ENCODE measurements at places on chromosomes 11 and 22.
A peak's percentile ranks its signal among the peaks of the same experiment; 100 is the strongest.

DNA sequence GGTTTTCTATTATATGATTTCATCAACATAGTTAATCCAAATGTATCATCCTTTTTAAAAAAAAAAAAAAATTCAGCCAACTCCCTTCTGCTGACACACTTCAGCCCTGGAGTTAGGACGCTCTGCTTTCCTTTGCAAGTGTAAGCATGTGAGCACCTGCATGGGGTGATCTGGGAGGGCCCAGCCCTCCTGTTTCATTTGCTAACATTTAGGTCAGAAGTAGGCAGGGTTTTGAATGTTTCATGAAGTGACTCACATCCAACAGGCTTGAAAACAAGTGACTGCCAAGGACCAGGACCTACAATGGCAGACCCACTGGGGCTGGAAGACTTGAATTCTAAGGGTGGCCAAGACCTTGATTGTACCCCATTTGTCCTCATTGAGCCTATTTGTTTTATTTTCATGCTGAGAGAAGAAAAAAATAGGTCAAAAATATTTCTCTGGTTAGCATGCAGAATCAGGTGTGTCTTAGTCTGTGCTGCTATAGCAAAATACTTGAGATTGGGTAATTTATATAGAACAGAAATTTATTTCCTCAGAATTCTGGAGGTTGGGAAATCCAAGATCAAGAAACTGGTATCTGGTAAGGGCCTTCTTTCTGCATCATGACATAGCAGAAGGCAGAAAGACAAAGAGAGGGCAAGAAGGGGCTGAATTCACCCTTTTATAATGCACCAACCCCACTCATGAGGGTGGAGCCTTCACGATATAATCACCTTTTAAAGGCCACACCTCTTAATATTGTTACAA, 137.6 kb downstream of the CD44 start:
- DNase-seq: no peak

DNA sequence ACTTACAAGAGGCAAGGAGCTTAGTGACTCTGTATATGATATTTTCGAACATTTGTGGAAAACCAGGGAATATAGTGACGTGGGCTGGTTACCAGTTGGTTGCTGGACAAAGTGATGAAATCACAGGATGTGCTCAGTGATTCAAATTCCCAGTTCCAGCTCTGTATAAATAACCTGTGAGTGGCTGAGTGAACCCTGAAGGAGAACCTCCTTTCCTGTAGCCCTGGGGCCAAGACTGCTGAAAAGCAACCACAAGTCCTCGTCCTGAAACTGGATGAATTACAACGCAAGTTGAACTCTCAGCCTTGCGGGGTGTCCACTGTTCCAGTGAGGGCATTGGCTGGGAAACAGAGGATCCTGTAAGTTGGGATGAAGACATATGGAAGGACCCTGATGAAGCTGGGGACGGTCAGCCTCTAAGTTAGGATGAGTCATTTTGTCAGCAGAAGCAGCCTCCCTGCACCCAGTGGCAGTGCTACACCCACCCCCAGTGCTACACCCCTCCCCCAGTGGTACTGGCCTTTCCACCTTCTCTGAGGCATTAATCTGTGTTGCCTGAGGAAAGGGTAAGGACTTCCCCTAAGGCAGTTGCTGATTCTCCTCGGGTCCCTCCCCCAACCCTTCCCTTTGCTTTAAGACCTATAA, 22.0 kb upstream of the CD81 start:
- peak; percentile 62 for DNase-seq

DNA sequence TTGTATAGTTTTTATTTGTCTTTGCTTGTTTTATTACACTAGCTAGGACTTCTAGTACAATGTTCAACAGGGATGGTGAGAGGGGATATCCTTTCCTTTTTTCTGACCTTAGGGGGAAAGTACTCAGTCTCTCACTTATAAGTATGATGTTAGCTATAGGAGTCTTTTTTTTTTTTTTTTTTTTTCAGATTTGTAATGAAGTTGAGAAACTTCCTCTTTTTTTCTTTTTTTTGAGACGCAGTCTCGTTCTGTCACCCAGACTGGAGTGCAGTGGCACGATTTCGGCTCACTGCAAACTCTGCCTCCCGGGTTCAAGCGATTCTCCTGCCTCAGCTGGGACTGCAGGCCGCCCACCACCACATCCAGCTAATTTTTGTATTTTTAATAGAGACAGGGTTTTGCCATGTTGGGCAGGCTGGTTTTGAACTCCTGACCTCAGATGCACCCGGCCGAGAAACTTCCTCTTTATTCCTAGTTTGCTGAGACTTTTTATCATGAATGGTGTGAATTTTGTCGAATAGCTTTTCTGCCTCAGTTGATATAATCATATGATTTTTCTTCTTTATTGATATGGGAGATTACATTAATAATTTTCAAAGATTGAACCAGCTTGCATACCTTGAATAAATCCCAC, 10.9 kb downstream of the TRIM22 start:
- DNase-seq: no peak

GRCh38 chr11:2089536-2090165, 49.5 kb downstream of the IGF2 start:
- DNase-seq: peak; percentile 32

DNA sequence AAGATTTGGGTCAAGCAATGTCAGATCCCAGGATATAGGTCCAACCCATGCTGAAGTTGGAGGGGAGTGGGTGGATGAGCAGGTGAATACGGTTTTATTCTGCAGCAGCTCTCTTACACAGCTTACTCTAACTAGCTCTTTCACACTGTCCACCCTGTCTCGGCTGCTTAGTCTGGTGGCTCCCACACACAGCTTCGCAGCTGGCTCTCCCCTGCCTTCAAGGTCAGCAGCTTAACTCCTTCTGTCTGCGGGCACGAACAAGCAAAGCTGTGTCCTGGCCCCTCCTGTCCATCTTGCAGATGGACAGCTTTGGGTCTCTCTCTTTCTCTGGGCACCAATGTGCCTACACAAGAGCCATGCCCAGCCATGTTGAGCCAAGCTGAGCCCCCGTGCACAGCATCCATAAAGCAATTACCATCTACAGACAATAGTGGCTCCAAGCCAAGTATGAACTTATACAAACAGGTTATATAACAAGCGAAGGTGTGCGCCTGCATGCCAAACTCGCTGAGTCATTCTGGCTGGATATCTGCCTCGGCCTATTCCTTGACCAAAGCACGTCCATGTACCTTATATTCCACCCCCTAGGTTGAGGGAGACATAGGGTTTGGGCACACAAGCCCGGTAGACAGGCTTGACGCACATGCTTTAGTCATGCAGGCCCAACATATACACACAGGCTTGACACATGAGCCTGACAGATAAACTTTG, 1307.8 kb upstream of the RAG2 start:
- no peak for DNase-seq

GRCh38 chr11:11788063-11788710, 53.6 kb upstream of the USP47 start:
- DNase-seq: no peak

- no peak for DNase-seq
Observed at GRCh38 chr11:116175707-116176106, 597.1 kb downstream of the BUD13 start.

DNA sequence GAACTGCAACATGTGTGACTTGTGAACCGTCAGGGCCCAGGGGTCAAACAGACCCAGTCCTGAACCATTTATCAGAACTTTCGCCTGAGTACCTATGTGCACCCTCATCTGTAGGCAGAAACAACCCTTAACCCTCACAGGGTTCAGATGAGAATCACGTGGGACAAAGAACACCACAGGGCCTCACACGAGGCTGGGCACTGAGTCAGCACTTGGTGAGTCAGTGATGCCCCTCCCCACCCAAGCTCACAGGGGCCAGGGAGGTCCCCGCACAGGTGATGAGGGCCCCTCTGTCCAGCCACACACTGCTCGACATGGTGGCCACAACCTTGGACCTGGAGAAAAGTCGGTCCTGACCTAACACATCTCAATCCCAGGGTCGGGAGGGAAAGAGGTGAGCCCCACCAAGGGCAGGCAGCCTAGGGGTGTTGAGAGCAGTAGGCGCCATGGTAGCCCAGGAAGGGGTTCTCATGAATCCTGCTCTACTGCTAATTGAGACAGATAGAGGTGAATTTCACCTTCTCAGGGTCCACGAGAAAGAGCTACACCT, 176.4 kb downstream of the SHANK2 start:
- no peak for DNase-seq

DNA sequence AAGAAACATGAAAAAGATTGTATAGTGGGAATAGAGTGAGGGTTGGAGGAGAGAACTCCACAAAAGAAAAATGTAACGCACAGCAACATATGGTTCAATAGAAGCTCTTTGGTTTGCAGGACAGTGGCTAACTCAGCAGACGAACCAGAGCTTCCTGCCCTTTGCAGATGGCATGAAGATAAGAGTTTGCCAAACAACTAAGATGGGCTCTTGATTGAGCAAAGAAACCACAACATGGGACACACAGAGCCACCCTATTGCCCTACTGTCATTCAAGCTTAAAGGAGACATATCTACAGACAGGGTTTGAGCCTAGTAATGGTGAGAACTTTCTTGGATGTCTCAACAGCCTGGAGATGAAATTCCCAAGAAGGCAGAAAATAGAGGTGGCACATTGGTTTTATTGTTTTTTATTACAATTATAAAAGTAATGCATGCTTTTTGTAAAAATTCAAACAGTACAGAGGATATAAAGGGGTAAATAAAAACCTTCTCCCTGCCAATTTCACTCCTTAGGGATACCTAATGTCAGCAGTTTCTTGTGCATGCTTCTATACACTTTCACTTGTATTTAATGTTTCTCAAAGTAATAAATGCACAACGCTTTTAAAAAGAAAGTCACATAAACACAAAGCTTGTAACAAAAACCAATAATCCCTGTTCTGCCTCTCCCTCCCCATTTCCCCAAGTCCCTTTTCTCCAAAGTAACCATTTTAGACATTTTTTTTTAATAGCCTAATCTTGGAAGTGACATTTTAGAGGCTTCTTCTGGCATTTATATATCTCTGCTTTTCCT, 63.7 kb downstream of the COPB1 start:
- DNase-seq: no peak

DNA sequence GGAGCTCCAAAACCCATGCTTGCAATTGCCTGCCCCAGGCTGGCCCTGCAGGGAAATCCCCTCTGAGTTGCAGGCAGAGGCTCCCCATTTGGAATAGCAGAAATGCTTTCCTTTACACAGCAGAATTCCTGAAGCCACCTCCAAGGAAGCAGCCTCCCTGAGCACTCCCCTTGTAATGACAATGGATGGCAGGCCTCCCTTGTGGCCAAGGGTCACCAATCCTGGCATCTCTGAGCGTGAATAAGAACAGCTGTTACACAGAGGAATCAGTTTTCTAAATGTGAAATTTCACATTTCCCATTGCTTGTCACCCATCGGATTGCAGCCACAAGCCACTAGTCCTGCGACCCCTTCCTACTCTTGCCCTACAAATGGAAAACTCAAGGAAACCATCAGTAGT, 107.6 kb downstream of the GALNT18 start:
- DNase-seq: no peak

- no peak for DNase-seq
Observed at GRCh38 chr11:133181667-133182066, 350.6 kb downstream of the OPCML start.

GRCh38 chr11:27909386-27909785, 198.6 kb downstream of the KIF18A start:
- DNase-seq: no peak

- no peak for DNase-seq
Observed at GRCh38 chr11:91129596-91129995, 906.7 kb upstream of the CHORDC1 start.

DNA sequence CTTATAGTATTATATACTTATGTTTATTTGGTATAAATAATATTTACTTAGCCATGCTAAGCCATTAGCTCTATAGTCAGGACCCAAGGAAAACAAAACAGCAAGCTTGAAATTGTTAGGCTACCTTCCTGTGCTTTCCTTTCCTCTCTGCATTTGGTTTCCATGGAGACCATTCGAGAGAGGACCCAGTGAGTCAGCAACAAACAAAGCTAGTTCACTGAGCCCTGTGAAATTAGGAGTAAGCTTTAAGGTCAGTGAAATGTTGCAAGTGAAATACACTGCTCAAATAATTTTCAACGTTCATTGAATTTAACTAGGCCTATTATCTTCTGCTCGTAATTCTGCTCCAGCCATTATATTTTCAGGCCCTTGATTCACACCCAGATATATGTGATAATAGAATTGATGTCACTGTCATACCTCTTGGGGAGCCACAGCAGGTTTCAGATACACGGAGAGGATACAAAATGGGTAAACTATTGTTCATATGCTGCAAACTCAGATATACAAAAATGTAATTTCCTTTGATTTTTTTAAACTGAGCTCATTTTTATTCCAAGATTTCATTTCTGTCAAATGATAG, 9.1 kb upstream of the OR10D3 start:
- peak; percentile 13 for DNase-seq

- DNase-seq: no peak
Observed at GRCh38 chr11:41382927-41383326, 76.5 kb downstream of the LRRC4C start.

- DNase-seq: no peak
Observed at GRCh38 chr11:76469141-76469540, 24.3 kb downstream of the EMSY start.

DNA sequence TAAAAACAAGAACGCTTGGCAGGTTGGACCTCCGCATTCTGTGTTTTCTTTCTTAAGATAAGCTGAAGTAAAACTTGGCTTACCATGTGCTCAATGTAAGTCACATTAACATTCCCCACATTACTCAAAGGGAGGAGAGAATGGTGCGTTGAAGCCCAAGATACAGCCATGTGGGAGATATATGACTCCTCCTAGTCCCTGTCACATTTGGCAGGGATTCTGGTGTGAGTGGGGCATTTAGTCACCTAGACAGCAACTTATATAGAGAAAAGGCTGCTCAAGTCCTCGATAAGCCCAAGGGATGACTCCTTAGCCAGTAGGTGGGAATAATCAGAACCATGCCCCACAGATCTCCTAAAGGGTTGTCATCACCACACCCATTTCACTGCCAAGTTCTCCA, 4.6 kb downstream of the PRSS23 start:
- DNase-seq: no peak

DNA sequence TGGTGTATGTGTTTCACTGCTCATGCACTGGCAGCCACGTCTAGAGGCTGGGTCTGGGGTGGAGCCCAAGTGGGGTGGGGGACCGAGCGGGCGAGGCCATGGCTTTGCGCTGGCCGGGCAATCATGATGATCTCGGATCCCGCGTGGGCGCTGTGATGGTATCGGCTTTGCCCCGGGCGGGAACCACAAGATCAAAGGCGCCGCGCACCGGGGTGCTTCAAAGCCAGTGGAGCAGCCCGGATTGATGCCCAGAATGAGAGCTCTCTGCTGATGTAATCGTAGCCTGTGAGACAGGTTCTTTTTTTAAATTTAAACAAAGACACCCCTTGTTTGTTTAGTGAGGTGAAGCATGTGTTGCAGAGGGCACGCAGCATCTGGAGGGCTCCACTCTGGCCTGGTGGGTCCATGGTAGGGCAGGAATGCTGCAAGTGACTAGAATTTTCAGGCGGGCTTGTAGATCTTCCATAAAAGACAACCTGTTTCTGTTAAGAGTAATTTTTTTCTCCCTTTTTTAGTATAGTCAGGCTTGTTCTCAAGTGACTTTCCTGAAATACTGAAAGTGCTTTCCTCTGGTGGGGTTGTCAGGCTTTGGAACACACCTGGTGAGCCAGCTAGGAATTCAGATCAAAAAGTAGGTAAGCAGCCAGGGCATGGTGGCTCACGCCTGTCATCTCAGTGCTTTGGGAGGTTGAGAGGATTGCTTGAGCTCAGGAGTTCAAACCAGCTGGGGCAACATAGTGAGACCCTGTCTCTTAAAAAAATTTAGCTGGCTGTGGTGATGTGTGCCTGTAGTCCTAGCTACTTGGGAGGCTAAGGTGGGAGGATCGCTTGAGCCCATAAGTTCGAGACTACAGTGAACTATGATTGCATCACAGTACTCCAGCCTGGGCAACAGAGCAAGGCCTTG, 40.7 kb downstream of the ZNRF3 start:
- no peak for DNase-seq

GRCh38 chr22:48088926-48089536, 1326.6 kb downstream of the TBC1D22A start:
- no peak for DNase-seq

Measured in EL (cell line).